PC-9 (cell line): ENCODE measurements at places on chromosomes 7 and 10. TPM values are rescaled to one million over a fixed set of nuclear protein-coding genes. Genes with fewer than 3 reads are reported as not detected.

AZGP1 gene
- total RNA-seq: 0.70 TPM in 1 of 2 replicates, not detected in the other

ADRB1 gene
- total RNA-seq: 0.45 and 0.48 TPM in 2 replicates

GIMAP2 gene
- 0.55 and 0.81 TPM in 2 replicates for total RNA-seq

ANKRD30A gene
- not detected in 2 replicates for total RNA-seq

CTAGE4 gene
- 5.8 and 8.2 TPM in 2 replicates for total RNA-seq

PILRA gene
- 1.5 and 2.8 TPM in 2 replicates for total RNA-seq

JAKMIP3 gene
- 5.6 and 5.8 TPM in 2 replicates for total RNA-seq

INSIG1 gene
- total RNA-seq: 75.7 and 103 TPM in 2 replicates

MYPN gene
- total RNA-seq: 3.9 and 4.1 TPM in 2 replicates

RELN gene
- total RNA-seq: 0.08 and 0.48 TPM in 2 replicates

GRCh38 chr10:50310560-50311174 lies 59.4 kb upstream of the ASAH2 start:
- no peak for DNase-seq
- no peak overlapping the region for H3K4me3 ChIP-seq
- H3K27ac ChIP-seq: no peak overlapping the region
- no peaks in the 10 kb centered on the region for H3K27me3 ChIP-seq

GRCh38 chr10:5545778-5546710 lies 21.3 kb downstream of the CALML3 start:
- H3K4me3 ChIP-seq: peak overlapping the region; percentile 35; the same call in 1 of the 2 replicates
- peaks cover 83% of the 10 kb centered on the region for H3K4me1 ChIP-seq
- DNase-seq: peak; percentile 54
- peaks cover 10% of the 10 kb centered on the region; the same call in 1 of the 2 replicates for H3K36me3 ChIP-seq
- H3K27ac ChIP-seq: peak overlapping the region; percentile 100

GRCh38 chr10:32938554-32939061 lies 19.4 kb downstream of the ITGB1 start:
- no peak for DNase-seq
- no peak overlapping the region for H3K27ac ChIP-seq
- peaks cover 15% of the 10 kb centered on the region for H3K36me3 ChIP-seq
- H3K27me3 ChIP-seq: no peaks in the 10 kb centered on the region
- 0 out of 2 replicates have a peak, but pooled peaks cover 4% of the 10 kb centered on the region for H3K4me1 ChIP-seq

DNA sequence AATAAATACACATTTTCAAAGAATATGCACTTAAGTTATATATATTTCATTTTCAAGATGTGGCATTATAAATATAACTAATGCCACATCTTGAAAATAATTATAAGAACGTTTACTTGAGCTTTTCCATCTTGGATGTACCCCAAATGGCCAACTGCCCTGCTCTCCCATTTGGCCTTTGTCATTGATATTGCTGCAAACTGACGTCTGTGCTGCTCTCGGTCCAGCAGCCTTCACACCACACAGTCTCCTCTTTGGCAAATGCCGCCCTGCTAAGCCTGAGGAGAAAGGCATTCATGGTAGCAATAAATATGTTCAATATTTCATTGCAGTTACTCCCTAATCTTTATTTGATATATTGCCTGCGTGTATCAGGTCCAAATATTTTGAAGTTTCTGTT lies 384.6 kb upstream of the ADARB2 start:
- no peaks in the 10 kb centered on the region for H3K36me3 ChIP-seq
- DNase-seq: no peak
- H3K27ac ChIP-seq: no peak overlapping the region
- no peaks in the 10 kb centered on the region for H3K27me3 ChIP-seq

DNA sequence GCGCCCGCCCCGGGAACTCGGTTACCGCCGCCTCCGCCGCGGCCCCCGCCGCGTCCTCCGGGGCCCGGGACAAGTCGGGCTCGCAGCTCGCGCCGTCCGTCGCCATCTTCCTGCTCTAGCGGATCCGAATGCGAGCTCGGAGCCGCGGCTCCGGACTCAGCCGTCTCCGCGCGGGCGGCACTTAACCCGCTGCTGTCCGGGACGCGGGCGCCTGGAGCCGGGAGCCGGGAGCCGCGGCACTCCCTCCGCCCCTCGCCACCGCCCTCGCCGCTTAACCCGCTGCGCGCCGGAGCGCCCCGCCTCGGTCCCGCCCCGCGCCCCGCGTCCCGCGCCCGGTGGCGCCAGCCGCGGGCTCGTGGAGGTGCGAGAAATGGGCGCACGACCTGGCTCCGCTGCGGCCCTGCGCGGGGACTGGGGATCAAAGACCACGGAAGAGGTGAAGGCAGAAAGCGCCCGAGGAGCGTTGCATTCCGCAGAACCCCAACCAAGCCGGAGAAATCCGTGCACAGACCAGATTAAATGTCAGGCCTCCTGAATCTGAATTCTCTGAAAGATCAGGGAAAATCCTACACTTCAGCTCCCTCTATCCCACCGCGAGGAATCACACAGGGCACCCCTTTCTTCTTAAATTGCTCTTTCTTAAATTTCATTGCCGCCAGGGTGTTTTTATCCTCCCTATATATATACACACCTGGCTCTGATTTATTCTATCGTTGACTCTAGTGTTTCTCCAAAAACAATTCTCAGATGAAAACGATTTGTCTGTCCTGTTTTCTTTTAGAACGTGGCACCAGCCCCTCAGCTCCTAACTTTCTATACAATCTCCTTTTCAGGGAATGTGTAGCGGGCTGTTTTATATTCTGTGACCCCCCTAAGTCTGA lies at the start of gene CTTNBP2:
CTTNBP2 (minus strand) TSS at position 132 of the 881 bp plus-strand sequence; CDS start at position 106, 26 bp downstream.
- no peak within 1 kb of the TSS for H3K4me3 ChIP-seq
- no peak for DNase-seq
- no peaks in the 10 kb centered on the region for H3K4me1 ChIP-seq

DNA sequence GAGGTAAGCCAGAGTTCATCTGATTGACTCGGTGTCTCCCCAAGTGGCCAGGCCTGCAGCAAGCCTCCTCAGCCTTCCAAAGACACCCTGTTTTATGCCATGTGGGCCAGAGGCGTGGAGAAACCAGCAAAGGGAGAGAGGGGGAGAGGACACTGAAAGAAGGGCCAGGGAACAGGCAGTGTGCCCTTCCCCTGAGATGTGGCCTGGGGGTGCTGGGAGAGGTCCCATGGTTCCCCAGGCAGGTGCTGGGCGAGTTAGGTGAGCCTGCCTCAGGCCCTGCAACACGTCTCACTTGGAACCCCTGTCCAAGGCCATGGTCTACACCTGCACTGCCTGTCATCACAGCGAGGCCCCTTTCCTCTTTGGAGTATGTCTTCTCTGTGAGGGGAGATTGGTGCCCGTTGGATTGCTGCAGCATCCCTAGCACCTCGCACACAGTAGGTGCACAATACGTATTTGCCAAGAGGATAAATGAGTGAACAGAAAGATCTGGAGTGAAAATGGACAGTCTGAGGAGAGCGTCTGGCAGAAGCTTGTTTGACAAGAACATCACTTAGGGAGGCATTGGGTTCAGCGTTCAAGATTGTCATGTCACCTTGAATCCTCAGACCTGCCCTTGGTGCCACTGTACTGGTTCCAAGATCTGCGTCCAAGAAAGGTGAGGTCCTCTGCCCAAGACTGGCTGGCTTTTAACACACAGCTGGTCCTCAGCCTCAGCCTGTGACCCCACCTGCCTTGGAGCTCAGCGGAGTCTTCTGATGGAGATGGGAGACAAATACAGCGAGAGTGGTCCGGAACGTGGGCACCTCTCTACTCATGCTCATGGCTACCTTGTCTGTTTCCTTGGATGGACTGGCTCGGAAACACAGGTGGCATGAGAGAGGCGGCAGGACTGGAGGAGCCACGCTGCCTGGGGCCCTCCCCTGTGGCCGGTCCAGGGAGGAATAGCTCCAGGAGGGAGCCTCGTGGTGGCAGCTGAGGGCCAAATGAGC lies 39.8 kb upstream of the NUB1 start:
- H3K4me1 ChIP-seq: no peaks in the 10 kb centered on the region
- peaks cover 82% of the 10 kb centered on the region for H3K27me3 ChIP-seq
- H3K36me3 ChIP-seq: no peaks in the 10 kb centered on the region
- no peak for DNase-seq
- H3K27ac ChIP-seq: no peak overlapping the region

- no peak overlapping the region for H3K27ac ChIP-seq
- H3K4me3 ChIP-seq: no peak overlapping the region
- peaks cover 23% of the 10 kb centered on the region for H3K4me1 ChIP-seq
Measured at GRCh38 chr7:55036950-55037736, 18.3 kb downstream of the EGFR start.

DNA sequence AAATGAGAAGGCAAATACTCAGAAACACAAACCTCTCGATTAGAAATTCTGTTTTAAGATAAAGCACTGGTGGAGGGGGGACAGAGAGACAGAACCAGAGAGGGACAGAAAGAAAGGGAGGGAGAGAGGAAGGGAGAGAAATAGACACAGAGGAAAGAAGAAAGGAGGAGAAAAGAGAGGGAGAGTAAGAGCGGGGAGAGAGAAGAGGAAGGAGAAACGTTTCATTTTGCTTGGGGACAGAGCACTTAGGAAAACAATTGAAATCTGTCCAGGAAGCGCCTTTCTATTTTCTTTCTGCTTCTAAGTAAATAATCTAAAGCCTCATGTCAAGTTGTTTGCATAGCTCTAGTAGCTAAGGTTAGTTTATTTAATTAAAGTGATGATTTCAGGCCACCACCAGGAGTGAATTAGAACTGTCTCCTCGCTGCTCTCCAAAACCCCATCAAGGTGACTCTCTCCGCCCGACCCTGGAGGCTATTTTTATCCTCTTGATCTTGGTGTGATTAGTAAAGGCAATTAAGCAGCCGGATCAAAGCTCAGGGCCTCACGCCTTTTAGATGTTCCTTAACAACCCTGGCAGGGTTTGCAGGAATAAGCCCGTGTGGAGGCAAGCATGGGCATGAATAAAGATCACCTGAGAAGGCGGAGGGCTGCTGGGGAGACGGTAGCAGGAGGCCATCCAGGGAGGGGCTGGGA lies 73.4 kb upstream of the INSIG1 start:
- no peak overlapping the region for H3K27ac ChIP-seq
- peaks cover 17% of the 10 kb centered on the region for H3K27me3 ChIP-seq
- no peak overlapping the region for H3K4me3 ChIP-seq
- H3K36me3 ChIP-seq: no peaks in the 10 kb centered on the region
- DNase-seq: no peak
- no peaks in the 10 kb centered on the region; the same call in 1 of the 2 replicates for H3K4me1 ChIP-seq

DNA sequence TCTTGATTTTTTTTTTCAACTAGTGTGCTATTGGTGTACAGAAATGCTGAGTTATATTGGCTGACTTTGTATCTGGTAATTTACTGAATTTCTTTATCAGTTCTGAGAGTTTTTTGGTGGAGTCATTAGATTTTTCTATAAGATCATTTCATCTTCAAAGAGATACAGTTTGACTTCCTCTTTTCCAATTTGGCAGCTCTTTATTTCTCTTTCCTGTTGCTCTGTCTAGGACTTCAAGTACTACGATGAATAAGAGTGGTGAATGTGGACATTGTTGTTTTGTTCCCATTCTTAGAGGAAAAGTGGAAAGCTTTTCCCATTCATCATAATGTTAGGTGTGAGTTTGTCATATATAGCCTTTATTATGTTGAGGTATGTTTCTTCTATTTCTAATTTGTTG lies 50.2 kb downstream of the LOXL4 start:
- H3K36me3 ChIP-seq: no peaks in the 10 kb centered on the region
- no peak for DNase-seq
- no peak overlapping the region for H3K4me3 ChIP-seq
- no peaks in the 10 kb centered on the region for H3K27me3 ChIP-seq
- H3K27ac ChIP-seq: no peak overlapping the region
- H3K4me1 ChIP-seq: no peaks in the 10 kb centered on the region

DNA sequence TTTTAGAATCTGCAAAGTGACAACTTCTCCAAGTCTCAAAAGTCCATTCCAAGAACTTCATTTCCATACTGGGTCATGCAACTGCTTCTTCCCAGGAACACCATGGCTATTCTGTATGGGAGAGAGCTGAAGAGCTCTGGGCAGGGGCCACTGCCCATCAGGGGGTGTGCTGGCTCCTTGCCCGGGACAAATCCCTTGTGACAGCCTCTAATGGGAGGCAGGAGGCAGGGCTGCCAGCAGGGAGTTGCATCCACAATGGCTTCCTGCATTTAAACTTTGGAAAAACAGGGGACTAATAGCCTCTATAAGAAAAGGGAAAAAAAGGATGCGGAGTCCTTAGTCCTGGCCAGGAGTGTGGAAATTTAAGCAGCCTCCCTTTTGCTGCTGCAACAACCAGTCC lies 18.4 kb upstream of the FRMD4A start:
- H3K27ac ChIP-seq: no peak overlapping the region
- peaks cover 74% of the 10 kb centered on the region for H3K27me3 ChIP-seq
- H3K4me3 ChIP-seq: no peak overlapping the region
- no peaks in the 10 kb centered on the region for H3K36me3 ChIP-seq
- no peak for DNase-seq

GRCh38 chr7:117427258-117427701 lies at the start of gene ASZ1:
Gene ASZ1, minus strand, starts transcription at chr7:117427493. Its CDS starts 33 bp downstream, at chr7:117427460.
- no peaks in the 10 kb centered on the region for H3K4me1 ChIP-seq
- no peak within 1 kb of the TSS for H3K27ac ChIP-seq
- H3K27me3 ChIP-seq: no peaks in the 10 kb centered on the region
- no peak for DNase-seq
- H3K36me3 ChIP-seq: no peaks in the 10 kb centered on the region

DNA sequence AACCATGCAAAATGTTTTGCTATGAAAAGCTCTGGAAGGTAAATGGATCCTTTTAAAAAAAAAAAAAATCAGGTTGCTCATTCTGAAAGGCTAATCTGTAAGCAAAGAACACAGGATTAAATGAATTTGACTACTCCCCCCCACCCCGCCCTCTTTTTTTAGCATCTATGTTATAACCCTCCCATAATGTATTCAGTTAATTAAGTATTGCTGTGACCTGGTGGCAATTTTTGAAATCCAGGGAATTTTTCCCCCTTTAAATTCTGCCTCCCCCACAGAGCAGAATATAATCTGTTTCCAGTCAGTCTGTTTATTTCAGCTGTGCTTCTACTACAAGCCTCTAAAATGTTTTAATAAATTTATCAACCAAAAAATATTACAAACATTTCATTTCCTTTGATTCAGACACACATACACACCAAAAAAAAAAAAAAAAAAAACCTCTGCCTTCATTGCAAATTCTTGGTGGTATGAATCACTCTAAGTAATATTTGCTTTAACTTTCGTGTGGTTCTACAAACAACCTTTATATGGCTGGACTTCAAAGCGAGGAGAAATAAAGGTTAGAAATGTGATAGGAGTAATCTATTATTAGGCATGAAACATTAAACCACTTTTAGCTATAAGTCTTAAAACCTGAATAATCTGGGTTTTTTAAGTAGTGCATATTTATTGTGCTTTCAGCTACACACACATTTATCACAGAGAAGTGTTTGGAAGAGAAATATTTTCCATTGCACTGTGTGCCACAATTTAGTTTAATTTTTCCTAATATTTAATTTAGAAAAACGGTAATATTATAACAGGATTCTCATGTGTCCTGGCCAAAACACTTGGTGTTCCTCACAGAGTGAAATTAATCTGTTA lies 64.4 kb upstream of the ARID5B start:
- H3K36me3 ChIP-seq: no peaks in the 10 kb centered on the region
- H3K4me3 ChIP-seq: peak overlapping the region; percentile 21
- DNase-seq: no peak
- no peaks in the 10 kb centered on the region for H3K27me3 ChIP-seq
